ENCODE measurements at places on chromosomes 3 and 15. TPM values are rescaled to one million over a fixed set of nuclear protein-coding genes. Genes with fewer than 3 reads are reported as not detected.

KNG1 gene
- polyA plus RNA-seq, result 0.18 TPM

DUOXA2 gene
- 25.0 TPM for polyA plus RNA-seq

IL17RC gene
- polyA plus RNA-seq, result 25.5 TPM

ADGRG7 gene
- not detected for polyA plus RNA-seq

CCDC39 gene
- not detected for polyA plus RNA-seq

DZIP1L gene
- polyA plus RNA-seq, result 3.1 TPM

DLL4 gene
- polyA plus RNA-seq, result 1.5 TPM

ZDHHC3 gene
- polyA plus RNA-seq, result 29.8 TPM

CILP gene
- polyA plus RNA-seq, result 0.76 TPM

CCDC191 gene
- polyA plus RNA-seq, result 3.2 TPM

LRRN1 gene
- polyA plus RNA-seq, result 0.20 TPM

MAP1A gene
- 0.61 TPM for polyA plus RNA-seq

LYZL4 gene
- polyA plus RNA-seq, result not detected

KCNH8 gene
- 0.58 TPM for polyA plus RNA-seq

COPG1 gene
- 79.8 TPM for polyA plus RNA-seq

ATP13A5 gene
- not detected for polyA plus RNA-seq

CORO2B gene
- 3.2 TPM for polyA plus RNA-seq

CEMIP gene
- polyA plus RNA-seq, result not detected
